Large intestine (tissue), 12 donors: ENCODE measurements at places on chromosomes 12 and 14. TPM values are rescaled to one million over a fixed set of nuclear protein-coding genes. Genes with fewer than 3 reads are reported as not detected.

DNA sequence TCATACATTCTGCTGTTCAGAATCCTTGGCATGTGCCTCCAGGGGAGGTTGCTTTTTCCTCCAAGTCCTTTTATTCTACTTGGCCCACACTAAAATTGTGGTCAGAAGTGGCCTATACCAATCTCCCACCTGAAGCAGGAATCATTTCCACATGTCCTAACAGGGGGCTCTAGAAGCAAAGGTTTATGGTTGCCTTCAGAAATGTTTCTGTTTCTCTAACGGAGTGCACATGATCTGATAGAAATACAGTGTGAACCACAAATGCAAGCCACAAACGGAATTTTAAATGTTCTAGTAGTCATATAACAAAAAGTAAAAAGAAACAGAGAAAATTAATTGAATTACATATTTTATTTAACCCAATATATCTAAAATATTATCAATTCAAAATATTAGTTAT is 4.0 kb downstream of the PTGER2 start:
- DNase-seq = no peak

GRCh38 chr12:18906395-18906794 is 168.5 kb downstream of the CAPZA3 start:
- DNase-seq = no peak

Gene BATF
- polyA plus RNA-seq = 0.67 TPM

- DNase-seq = no peak
These were observed 36.2 kb downstream of the PAPOLA start for GRCh38 chr14:96538097-96538989.

DNA sequence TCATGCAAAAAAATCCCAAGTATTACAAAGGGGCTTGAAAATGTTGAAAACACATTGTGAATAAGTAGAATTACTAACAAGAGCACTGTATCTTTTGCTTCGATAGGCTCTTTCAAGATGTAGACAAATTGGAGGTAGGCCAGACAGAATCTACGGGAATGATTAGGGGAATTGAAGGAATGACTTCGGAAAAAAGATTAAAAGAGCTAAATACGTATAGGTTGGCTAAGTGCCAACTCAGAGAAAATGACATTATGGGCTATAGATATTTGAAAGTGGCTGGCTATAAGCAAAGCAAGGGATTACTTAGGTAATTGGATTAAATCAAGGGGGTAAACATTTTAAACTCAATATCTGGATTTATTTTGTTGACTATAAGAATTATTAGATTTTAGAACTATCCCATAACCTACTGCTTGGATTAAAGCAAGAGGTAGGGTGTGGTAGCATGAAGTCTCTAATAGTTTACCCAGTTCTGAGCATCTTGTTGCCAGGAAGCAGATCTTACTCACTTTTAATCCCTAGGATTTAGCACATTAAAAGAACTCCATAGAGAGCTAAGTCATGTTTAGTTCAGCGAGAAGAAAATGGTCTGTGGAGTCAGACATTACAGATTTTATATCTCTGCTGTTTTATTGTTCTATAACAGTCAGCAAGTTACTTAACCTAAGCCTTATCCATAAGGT is 489.8 kb downstream of the DIO2 start:
- no peak for DNase-seq

Gene CEBPE
- polyA plus RNA-seq = 0.07 TPM

Gene CABP1
- polyA plus RNA-seq = 0.70 TPM

DNA sequence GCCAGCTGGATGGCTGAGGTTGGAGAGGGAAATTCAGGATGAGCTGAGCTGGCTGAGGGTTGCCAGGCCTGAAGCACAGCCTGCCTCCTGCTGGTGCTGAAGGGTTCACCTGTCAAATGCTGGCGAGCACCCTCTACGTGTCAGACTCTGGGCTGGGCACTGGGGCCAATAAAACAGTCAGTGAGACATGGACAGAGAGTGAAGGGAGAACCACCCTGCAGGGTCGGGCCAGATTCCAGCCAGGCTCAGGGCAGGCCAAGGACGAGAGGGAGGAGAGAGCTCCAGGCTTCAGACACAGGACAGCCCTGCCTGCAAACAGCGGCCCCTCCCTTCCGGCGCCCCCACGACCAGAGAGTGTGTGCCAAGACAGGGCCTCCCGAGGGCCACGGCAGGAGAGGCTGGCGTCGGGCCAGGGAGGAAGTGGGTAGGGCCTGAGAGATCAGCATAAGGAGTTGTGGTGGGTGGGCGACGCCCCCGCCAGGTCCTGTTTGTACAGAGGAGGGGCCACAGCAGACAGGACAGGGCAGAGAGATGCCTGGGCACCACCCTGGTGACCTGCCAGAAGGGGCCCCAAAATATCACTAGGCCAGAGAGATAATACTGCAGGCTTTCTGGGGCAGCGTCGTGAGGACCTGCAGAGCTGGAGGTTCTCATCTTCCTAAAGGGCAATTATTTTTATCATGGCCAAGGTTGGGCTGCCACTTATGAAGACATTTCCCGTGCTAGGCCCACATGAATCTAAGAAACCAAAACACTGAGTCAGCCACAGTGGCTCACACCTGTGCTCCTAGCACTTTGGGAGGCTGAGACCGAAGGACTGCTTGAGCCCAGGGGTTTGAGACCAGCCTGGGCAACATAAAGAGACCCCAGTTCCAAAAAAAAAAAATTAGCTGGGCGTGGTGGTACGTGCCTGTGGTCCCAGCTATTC is 73.1 kb upstream of the GPR68 start:
- DNase-seq = peak; percentile 67

- no peak for DNase-seq
These were observed 113.8 kb upstream of the DIO2 start for GRCh38 chr14:80325112-80325511.

DNA sequence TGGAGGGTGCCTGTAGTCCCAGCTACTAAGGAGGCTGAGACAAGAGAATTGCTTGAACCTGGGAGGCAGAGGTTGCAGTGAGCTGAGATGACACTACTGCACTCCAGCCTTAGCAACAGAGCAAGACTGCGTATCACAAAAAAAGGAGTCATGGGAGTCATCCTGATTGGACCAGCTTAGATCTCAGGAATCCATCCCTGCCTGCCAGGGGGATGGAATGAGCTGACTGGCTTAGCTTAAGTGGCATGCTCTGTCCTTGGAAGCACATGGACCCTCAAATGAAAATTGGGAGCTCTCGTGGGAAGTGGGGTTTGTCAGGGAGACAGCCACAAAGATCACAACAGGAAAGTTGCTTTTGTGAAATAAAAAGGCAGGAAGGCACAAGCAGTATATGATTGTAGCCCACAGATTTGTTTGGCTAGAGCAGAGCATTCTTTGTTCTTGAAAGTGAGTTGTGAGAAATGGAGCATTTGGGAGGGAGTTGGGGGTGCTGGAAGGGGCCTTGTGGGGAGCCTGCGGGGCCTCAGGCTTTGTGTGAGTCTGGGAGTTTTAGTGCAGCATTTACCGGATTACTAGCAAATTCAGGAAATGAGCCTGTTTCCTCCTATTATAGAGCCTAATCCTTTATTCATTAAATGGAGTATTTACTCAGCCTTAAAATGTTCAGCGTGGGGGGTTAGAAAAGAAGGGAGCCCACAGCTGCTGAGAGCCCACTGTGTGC is 30.7 kb downstream of the DGLUCY start:
- no peak for DNase-seq

- DNase-seq = no peak
These were observed 44.2 kb downstream of the LGMN start for GRCh38 chr14:92704036-92704804.

GRCh38 chr12:108478611-108479206 is 36.4 kb upstream of the FICD start:
- no peak for DNase-seq

GRCh38 chr14:95130549-95130948 is 26.8 kb downstream of the DICER1 start:
- no peak for DNase-seq

DNA sequence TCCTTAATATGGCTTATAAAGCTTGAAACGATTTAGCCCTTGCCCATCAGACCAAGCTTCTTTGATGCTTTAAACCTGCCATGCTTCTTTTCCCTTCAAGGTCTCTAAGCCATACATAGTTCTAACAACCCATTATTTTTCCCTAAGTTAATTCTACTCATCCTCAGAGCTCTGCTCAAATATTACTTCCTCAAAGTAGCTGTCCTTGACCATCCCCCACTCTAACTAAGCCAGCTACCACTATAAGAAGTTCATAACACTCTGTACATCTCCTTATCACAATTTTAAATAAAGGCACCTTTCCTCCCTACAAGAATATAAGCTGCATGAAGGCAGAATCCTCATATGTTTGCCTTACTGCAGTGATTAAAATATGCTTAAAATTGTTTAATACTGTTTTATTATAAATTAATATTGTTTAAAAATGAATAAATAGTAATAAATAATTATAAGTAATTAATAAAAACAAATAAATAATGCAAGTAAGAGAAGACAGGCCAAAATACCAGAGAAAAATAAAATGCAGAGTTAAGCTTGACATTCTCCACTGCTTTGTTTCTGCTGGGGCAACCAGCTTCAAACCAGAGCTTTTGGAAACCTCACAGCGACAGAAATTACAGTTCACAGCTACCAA is 76.8 kb downstream of the NUMB start:
- DNase-seq = no peak

DNA sequence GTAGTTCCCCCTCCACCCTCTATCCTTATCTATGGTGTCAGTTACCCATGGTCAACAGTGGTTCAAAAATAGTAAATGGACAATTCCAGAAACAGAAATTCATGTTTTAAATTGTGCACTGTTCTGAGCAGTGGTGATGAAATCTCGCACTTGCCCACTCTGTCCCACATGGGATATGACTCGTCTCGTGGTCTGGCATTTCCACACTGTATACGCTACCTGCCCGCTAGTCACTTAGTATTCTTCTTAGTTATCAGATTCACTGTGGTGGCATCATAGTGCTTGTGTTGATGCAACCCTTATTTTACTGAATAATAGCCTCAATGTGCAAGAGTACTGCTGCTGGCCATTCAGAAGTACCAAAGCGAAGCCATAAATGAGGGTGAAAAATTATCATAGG is 507.0 kb downstream of the SNAPC1 start:
- no peak for DNase-seq

DNA sequence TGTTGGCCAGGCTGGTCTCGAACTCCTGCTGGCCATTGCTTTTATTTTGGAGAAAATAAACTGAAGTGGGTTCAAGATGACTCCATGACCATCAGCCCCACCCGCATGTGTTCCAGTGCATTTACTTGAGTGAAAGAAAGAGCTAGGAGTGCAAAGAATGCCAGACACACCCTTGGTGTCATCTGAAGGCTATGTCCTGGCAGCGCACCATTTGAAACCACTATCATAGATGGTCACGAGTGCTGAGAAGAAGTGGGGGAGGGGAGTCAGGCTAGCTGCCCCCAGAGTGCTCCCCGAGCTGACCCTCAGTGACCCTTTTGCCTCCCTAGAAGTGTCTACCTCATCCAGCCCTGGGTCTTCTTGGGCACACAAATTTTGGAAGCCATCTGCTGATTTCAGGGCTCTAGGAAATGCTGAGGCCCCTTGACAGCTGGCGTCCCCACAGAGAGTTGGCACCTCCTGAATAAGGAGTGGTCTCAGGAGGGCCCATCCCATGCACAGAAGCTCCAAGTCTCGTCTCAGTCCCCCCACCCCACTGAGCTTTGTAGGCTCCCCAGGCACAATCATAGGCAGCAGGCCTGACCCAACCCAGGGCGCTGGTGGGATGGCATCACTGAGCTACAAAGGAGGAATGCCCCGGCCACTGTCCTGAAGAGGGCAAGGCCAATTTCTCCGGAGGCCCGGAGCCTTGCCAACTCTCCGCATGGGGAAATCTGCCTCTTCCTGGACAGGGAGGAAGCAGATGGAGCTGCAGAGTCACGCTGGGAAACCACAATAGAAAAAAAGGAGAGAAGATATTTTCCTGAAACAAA is 28.0 kb downstream of the PXN start:
- DNase-seq = peak; percentile 50
